ENCODE measurements at places on chromosomes 11 and 22.

GRCh38 chr11:111906680-111907079 lies 4.9 kb downstream of the CRYAB start:
- no peak for DNase-seq

DNA sequence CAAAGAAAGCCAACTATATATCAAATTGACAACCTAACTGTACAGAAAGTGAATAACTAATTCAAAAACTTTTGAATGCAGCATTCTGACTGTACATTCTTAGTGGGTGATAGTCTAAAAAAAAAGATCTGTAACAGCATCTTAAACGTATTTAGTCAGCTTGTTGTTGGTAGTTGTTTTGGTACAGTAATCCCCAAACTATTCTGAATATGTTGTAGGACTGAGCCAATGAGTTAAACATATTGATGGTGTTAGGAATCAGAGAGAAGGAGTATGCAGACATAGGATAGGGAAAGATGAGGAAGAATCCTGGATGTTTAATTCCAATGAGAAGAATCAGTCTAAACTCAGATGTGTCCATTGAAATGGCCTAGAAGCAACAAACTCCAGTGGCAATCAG lies 41.9 kb upstream of the KIRREL3 start:
- no peak for DNase-seq

DNA sequence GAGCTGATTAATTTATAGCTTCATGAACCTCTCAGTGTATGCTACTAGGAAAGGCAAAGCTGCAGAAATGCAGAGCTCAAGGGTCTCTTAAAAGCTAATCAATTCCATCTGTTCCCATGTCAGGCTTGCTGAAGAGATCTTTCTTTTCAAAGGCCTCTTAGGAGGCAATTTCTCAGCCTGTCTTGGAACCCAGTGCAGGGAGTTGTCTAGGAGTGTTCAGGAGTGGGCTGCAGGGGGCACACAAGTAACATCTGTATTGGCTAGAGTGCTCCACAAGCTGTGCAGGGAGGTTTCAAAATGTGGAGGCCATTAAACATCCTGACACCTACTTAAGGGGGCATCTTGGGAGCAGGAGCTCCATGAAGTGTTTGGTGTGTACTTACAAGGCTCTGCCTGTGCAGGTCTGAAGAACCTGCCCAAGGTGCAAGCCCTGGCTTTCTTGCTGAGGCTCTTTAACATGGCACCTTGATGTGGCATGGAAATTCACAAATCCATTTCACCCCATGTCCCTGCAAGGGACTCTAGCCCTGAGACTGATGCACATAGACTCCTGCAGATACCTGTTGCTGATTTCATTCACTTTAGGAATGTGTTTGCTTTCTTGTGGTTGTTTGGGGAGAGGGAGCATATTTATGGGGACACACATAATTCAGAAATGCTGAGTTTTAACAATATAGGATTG lies 134.7 kb downstream of the ME3 start:
- DNase-seq = no peak

GRCh38 chr22:36470162-36470993 lies 11.1 kb downstream of the TXN2 start:
- peak; percentile 80 for DNase-seq

- no peak for DNase-seq
Observed at GRCh38 chr22:24845041-24845898, 39.3 kb downstream of the SGSM1 start.

DNA sequence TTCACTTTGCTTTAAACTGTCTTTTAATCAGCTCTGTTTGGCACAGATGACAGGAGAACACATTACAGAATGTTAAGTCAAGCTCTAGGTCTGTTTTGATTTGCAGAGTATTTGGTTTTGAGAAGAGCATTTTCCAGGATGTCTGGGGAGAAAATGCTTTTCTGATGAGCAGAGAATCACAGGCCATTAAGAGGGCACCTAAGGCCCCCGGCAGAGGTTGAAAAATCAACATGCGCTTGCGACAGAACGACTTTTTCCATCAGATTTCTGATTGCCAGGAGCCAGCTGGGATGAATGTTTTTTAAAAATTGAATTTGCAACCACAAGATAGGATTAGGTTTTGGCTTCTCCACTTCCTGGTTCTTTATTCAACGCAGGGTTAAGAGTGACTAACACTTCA lies 304.5 kb downstream of the JRKL start:
- no peak for DNase-seq

DNA sequence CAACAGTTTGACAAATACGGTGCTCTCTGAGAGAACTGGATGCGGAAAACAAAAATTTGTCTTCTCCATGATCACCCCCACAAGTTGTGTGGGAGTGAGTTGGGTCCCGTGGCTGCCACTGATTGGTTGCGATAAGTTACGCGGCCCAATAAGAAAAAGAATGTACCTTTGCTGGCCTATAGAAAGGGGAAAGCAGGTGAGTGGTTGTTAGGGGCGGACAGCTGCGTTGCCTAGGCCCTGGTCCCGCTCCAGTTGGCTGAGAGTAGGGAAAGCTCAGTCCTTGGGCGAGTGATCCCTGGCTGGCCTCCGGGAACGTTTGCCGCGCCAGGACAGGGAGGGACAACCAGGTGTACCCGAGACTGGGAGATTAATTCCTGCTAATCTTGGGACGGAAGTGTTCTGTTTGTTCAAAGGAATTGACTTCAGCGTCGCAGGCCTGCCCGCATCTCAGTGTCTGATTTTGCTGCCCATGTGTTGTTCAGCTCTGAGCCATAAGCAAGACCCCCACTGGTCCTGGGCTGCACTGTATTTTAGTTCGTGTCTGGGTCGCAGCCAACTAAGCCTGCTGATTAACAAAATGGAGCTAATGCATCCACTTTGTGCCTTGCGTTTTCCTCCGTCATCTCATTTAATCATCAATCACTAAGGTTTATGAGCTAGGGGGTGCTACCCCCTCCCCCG lies 773 bp upstream of the SYVN1 start:
- DNase-seq = peak; percentile 96

- DNase-seq = no peak
Observed at GRCh38 chr11:134543241-134543640, 131.2 kb upstream of the B3GAT1 start.

- no peak for DNase-seq
Observed at GRCh38 chr22:37211075-37211865, 1.0 kb downstream of the SSTR3 start.

- DNase-seq = no peak
Observed at GRCh38 chr11:2142300-2142759, 3.1 kb upstream of the IGF2 start.

DNA sequence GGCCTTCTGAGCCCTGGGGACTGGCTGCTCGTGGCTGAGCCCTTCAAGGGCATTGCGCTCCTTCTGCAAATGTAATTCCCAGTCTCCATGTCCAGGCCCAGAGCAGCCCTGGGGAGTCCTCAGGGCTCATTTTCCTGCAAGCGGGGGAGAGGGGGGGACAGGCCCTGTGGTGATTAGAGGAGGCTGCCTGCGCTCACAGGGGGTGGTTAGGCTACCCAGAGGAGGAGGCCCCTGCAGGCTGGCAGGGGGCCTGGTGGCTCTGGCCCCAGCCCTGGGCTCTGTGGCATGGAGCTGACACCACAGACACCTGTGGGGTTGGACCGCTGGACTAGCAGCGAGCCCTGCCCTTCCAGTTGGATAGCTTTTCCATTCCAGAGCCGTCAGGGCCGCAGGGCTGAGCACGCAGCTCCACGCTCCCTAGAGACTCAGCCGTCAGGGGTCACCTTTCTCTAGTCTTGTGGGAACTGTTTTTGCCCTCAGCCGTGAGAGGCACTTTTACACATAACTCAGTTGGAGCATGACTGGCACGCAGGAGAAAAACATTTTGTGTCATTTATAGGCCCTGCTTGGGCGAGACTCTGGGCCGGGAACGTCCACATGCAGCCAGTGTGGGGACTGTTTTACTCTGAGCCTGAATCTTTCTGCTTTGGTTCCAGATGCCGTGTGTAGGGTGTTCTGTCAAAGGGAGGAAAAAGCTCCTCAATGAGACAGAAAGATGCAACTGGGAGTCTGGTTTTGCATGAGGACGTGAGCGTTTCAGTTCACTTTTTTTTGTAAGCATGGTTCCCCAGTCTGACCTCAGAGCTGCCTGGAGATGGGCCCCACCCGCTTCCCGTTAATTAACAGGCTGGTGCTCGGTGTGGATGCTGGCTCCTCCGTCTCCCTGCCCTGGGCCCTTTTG lies 58.1 kb downstream of the LRP5 start:
- DNase-seq = peak; percentile 87

DNA sequence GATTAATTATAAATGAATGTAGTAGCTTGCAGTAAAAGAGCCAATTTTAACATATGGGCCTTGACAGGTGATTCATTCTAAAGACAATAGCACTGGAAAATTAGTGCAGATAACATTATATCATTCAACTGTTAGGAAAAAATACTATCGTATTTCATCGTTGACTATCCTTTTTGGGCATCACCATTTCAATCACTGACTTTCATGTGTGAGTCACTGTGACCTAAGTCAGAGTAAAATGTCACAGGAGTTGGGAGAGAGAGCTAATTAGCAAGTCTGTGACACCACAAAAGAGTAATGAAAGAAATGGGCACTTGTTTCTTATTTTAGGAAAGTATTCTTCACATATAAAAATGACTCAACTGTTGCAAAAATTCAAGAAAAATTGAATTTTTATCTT lies 253.8 kb upstream of the CNTN5 start:
- DNase-seq = no peak

DNA sequence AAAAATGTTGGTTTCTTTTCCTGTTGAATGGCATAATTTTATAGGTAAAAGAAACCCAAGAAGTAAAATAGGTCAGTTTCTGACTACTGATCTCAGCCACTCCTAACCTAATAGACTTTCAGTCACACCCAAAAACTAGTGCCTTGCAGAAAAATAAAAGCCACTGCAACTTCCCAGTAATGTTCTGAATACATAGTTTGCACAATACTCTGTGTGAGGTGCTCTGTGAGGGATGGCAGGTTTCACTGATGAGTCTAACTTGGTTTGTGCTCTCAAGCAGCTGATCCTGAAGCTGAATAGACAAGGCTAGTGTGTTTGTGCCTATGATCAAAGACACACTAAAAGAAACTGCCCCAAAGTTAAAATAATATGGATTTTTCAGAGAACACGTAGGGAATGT lies 758.3 kb downstream of the NELL1 start:
- DNase-seq = no peak

DNA sequence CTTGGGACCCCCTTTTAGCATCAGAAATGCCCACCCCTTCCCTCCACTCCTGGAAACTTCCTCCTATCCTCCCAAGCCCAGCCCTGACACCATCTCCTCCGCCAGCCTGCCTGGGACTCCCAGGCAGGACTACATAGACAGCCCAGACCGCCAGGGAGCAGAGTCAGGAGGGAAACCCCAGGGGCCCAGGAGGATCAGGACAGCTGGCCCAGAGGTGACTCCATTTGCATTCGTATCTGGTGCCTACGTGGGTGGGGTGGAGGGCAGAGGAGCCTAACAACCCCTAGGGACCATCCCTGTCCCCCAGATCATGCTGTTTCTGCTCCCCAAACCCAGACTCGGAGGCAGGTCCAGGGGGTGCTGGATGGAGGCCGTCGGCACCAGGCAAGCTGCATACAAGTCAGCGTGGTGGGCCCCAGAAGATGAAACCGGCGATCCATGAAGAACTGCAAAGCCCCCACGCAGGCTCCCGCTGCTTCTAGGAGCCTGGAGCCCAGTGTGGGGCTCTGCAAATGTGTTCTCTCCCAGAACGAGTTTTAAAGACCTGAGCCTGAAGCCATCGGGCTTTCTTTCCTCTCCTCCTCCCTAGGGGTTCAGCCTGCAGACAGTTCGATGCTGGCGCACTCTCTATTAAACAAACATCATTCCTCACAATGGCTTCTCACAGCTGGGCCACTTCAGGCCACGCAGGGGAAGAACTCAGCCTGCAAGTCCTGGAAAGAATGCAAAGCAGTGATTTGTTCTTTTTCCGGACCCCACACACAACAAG lies 1506.8 kb downstream of the BRD1 start:
- DNase-seq = no peak

GRCh38 chr11:7576726-7577290 lies 63.0 kb downstream of the PPFIBP2 start:
- no peak for DNase-seq

GRCh38 chr22:18952022-18952421 lies 15.9 kb upstream of the PRODH start:
- DNase-seq = no peak

DNA sequence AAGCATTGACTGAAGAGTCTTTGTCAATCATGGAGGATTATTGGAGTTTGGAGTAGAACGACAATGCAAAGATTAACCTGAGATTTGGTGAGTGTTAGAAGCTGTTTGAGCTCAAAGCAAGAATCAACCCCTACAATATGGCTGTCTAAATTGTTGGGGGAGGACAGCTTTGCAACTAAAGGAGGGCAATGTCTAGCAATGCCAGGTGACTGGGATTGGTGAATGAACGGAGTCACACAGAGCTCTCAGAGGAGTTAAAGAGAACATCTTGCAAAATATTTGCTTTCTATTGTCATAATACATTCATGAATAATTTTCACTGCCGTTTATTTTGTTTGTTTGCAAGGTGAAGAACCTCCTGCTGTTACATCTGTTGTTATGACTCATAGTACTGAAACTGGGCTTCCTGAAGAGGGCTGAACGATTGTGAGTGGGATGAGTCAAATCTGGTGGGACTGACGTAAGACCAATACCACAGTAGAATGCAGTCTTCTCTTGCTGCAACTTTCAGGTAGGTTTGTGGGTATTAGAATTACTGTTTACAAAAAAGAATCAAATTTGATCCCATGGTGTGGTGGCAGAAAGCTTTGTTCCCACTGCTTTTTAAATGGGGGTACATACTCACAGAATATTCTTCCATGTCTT lies 281.9 kb downstream of the CADM1 start:
- DNase-seq = peak; percentile 27

GRCh38 chr22:40399621-40400020 lies 29.2 kb downstream of the SGSM3 start:
- no peak for DNase-seq

GRCh38 chr11:76790251-76790650 lies 7.1 kb downstream of the TSKU start:
- no peak for DNase-seq

- no peak for DNase-seq
Observed at GRCh38 chr11:63489879-63490278, 1.1 kb downstream of the PLAAT5 start.

GRCh38 chr11:118608360-118609227 lies 1.2 kb downstream of the PHLDB1 start:
- DNase-seq = peak; percentile 31

DNA sequence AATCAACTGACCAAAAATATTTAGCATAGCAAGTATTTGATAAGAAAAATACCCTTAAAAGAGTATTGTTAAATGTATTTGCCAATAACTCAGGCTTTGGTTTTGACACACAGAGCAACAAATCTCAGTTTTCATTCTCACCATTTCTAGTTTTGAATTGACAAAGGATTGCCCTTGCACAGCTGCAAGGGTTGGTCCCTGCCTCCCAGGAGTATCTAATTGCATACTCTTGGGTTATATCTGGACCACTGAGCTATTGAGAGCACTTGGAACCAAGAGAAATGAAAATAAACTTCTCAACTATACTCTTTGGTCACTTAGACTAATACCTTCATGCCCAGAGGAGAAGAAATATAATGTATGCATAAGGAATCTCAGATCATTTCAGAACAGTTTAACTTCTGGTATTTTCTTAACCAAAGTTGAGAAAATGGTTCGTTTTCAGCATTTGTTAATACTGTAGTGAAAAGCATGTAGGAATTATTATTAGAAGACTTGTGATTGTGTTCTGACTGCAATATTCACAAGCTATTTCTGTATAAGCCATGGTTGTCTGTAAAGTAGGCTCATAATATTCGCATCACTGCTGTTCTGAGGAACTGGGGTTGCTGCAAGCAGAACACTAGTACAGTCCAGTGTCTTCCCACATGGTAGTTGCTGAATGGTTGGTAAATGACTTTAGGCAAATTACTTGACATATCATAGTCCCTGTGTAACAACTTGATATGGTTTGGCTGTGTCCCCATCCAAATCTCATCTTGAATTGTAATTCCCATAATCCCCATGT lies 7.9 kb downstream of the C2CD3 start:
- no peak for DNase-seq

Data from germinal center (tissue), 1 donor.